ENCODE measurements at places on chromosomes 16 and 17.

- DNase-seq, result no peak
These were observed 109.7 kb downstream of the ABCC1 start for GRCh38 chr16:16059160-16059559.

DNA sequence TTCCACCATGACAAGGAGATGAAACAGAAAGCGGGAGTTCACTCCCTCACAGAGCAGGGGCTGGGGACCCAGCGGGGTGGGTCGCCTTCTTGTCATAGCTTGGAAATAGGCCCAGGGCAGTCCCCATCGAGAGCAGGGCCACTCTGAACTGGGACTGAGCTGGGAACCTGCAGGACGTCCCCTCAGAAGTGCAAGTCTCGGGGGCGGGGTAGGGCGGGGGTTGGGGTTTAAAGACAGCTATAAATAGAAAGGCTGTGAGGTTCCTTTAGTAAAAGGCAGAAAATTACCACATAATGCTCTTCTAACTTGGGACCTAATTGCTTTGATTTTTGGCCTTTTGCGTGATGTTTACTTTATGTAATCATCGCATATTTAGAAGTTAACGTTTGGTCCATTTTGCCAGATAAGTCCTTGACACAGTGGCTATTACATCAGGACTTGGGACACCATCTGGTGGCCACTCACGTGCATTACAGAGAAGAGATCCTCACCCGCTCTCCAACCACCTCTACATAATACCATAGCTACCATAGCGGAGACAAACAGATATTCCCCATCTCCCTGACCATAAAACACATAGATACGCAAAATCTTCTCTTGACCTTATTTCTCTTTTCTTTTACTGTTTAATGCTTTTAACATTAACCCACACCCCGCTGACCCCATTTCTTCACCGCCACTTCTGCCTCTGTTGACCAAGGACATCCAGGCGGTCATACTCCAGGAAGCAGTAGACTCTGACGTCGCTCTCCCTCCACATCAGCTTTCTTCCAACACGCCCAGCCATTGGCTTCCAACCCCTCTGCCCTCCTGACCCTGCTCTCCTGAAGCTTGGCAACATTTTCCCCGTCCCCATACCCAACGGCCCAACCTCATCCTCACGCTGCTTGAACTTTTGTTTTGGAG, 27.5 kb upstream of the PIK3R6 start:
- peak; percentile 23 for DNase-seq

DNA sequence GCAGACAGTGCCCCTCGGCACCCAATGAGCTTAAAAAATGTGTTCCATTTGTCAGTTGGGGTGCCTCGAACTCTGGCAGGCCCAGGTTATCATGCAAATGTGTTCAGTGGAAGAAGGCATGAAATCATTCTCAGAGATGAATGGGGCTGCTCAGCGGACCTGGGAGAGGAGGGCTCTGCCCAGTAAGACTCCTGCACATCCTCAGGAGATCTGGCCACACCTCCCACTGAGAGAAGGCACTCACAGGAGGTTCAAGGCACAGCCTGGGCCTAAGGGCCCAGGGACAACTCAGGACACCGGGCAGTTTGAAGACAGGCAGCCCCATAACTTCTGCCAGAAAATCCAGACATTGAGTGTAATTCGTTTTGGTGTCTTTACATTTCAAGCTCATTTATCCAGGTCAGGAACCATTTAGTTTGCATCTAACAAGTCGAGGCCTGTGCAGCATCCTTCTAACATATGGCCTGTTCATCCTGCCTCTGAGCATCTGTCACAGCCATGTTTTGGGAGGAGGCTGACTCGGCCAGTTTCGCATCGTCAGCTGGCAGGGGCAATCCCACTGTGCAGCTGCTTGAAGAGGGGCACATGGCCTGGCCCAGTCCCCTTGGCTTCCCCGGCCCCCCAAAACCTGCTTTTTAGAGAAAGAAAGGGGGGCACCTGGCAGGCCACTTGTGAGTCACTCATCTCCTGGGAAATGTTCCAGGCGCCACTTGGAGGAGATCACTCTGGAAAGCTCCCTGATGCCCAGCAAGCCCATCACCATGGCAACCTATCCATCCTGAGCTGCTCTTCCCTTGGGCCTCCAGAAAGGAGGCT, 31.2 kb upstream of the BCAR1 start:
- DNase-seq, result no peak

- DNase-seq, result no peak
These were observed 165.6 kb downstream of the RAB11FIP4 start for GRCh38 chr17:31556969-31557645.

DNA sequence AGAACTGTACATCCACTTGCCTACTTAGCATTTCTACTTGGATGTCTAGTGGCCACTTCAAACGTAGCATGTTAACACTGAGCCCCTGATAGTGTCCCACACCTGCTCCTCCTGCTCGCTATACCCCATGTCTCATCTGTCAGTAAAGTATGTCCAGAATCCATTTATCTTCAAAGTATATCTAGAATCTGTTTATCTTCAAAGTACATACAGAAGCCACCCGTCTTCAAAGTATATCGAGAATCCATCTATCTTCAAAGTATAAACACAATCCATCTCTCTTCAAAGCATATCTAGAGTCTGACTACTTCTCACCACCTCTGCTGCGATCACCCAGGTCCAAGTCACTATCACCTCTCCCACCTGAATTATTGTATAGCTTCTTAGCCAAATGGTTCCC, 43.8 kb downstream of the MYO1D start:
- DNase-seq, result no peak

GRCh38 chr16:67156143-67156844, 3.4 kb downstream of the TRADD start:
- no peak for DNase-seq

- DNase-seq, result peak; percentile 32
These were observed at the start of gene LITAF for GRCh38 chr16:11586856-11587642. LITAF (minus strand) TSS chr16:11586919; CDS start chr16:11556730, 30,189 bp downstream.

DNA sequence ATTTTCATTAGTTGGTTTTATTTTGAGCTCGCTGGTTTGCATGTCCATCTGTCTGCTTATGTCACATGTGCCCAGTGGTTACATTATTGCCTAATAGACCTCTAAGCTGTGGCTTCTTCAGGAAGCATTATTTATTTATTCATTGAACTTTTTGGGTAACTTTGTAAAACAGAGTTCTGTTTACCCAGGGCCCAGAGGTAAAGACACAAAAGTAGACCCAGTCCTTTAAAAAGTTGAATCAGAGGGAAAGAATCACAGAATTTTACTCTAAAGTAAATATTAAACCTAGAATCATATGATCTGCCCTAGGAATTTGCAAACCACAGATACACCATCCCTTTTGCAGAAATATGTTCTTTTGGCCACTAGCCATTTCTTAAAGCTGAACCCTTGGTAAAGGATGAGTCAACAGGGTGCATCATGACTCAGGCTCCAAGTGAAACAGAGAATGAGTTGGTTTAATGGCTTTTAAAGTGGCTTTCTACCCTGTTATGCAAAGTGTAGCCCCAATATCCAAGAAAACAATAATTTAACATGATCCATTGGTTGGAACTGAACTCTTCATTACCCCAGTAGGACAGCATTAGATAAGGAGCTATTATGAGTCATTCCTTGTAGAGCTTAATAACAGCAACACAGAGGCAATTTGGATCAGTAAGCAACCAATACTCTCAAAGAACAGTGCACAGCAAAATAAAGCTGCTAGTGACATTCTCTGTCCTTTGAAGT, 236.3 kb downstream of the KCNJ2 start:
- no peak for DNase-seq

GRCh38 chr16:8848939-8849391, 19.8 kb downstream of the CARHSP1 start:
- DNase-seq, result no peak

DNA sequence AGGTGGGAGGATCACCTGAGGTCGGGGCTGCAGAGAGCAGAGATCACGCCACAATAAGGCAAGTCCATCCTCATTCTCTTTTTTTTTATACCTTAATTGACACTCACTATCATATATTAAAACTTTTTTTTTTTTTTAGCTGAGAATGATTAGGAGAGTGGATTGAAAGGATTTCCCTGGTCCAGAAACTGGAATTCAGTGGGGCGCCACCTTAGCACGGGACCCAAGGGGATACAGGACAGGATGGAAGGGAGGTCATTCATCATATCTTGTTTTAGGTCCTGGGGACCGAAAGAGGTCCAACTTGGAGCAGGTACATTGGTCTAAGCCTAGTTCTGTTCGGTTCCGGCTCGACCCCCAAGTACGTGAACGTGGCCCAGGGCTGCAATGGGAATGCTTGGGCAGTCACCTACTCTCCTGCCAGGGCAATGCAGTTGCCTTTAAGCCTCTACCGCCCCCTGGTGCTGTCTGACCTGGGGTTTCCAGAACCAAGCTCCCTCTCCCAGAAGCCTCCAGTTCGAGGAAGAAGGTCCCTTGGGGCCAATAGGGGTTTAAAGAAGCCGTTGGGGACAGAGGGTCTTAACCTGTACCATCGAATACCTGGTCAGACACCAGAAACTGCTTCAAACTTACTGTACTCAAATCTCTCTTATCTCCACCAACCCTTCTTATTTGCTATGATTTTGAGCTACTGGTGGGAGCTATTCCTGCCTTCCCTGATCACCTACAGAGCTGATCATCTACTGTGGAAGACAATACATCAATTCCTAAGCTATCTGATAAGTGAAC, 19.9 kb upstream of the GPATCH8 start:
- DNase-seq, result peak; percentile 59

GRCh38 chr17:71725811-71726210, 395.0 kb upstream of the SOX9 start:
- no peak for DNase-seq

DNA sequence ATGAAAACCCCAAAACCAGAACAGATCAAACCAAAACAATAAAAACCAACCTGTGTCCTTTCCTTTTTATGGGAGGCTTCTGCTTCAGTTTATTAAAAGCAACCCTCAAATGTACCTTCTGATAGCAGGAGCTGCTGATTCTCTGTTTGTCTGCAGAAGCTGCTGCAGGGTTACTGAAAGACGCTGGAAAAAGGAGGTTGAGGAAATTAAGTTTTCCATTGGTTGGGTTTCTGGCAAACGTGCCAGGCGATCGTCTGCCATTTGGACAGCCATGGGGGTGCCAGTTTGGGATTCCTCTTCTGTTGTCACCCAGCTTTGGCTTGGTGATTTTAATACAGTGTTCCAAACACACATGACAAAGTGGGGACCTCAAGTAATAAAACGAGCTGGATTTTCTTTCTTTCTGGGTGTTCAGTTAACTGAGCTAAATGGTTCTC, 185.4 kb upstream of the ZFHX3 start:
- no peak for DNase-seq

DNA sequence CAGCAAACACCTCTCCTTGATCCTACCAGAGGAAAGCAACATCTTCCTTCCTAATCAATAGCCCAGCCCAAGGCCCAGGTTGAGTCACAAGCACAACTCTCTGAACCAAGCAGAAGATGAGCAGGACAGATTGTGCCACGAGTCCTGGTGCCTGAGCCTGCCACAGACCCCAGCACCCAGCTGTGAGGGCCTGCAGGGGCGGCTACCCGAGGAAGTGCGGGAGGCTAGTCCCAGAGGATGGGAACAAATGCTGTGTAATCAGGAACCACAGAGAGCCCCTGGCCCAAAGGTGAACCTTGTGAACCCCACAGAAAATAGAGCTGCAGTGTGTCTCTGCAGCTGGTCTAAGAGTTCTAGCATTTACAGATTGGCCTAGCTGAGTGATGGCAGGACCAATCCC, 126.8 kb upstream of the HSBP1 start:
- no peak for DNase-seq

- no peak for DNase-seq
These were observed 381.8 kb downstream of the SOX9 start for GRCh38 chr17:72502371-72503341.

DNA sequence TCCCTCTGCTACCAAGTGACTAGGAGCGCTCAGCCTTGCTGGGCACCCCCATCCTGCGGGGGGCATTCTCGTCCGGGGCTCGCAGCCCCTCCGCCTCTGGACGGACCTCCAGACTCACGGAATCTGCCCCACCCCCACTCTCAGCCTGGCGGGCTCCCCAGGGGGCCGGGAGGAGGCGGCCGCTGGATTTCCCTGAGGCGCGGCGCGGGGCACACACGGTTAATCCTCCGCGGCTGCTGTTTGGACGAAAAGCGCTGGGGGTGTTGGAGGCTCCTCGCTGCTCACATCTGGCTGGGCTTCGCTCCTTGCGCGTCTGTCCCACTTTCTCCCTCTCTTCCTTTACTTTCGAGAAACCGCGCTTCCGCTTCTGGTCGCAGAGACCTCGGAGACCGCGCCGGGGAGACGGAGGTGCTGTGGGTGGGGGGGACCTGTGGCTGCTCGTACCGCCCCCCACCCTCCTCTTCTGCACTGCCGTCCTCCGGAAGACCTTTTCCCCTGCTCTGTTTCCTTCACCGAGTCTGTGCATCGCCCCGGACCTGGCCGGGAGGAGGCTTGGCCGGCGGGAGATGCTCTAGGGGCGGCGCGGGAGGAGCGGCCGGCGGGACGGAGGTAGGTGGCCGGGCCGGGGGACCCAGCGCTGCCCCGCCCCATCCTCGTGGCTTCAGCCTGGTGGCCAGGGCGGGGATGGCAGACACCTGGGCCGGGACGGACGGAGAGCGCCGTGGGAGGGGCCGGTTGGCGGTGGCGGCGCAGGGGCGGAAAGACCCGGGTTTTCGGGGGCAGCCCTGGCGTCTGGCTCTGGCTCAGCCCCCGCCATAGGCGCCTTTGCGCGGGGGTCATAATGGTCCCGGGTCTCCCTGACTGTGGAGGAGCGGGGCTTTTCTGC, at the start of gene C1QTNF1:
C1QTNF1 (plus strand) TSS at position 284 of the 886 bp plus-strand sequence. CDS start 19,800 bp downstream, outside the sequence.
- no peak for DNase-seq

DNA sequence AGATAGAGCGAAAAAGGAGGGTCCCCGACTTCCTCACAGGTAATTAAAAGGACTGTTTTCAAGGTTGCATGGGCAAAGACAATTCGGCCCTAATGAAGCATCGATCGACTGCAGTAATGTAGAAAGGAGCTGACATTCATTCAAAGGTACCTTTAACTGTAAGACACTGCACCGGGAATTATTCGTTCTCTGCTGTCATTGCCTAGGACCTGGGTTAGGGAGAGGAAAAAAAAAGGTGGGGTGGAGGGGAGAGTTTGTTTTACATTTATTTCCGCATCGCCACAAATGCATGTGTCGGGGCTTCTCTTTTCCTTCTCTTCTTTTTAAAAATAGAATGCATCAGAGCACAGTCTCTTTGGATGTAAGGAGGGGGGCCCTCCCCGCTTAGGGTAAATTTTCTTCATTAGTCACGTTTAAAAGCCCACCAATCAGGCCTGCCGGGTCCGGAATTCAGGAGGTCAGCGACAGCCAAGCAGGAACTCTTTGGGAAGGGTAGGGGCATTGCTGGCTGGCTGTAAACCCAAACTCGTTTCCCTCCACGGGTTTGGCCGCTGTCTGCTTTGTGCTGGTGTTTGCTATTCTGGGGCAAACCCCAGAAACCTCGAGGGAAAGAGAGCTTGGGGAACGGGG, 496.2 kb upstream of the ZFHX3 start:
- no peak for DNase-seq

DNA sequence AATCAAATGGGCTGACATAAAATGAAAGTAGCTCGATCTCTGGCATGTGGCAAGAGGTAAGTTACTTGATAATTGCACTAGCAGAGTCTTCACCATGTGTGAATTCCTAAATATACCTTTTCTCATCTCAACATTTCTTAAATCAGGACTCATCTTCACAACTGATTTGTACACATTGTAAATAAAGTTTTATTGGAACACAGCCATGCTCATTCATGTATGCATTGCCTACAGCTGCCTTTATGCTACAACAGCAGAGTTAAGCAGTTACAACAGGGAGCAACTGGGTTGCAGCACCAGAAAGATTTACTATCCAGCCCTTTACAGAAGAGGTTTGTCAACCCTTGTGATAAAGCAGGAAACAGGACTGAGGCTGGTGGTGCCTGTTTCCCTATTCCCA, 48.1 kb downstream of the ARHGAP17 start:
- no peak for DNase-seq
